ENCODE measurements at places on chromosomes 13 and 19.

GRCh38 chr19:14114854-14115253 lies 2.7 kb downstream of the PRKACA start:
- no peaks in the 10 kb centered on the region for H3K36me3 ChIP-seq
- no peak overlapping the region for H3K27ac ChIP-seq
- no peaks in the 10 kb centered on the region for H3K27me3 ChIP-seq
- H3K4me3 ChIP-seq, result no peak overlapping the region
- DNase-seq, result peak; percentile 83

DNA sequence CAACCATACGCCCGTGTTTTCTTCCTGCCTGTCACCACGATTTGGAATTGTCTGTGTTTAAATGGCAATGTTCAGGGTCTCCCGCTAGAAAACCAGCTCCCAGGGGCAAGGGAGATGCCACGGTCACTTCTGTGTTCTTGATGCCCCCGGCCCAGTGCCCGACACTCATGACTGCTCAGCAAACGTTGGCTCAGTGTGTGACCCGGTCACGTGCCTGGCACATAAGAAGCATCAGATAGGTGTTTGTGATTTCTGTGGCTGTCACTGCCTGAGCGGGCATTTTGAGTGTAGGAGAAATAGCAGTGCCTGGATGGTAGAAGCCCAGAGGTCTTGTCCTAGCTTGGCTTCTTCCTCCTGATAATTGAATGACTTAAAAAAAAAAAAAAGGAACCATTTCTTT lies 15.5 kb downstream of the HDGFL2 start:
- no peaks in the 10 kb centered on the region for H3K27me3 ChIP-seq
- DNase-seq, result no peak
- peaks cover 58% of the 10 kb centered on the region for H3K36me3 ChIP-seq
- no peak overlapping the region for H3K4me3 ChIP-seq
- no peaks in the 10 kb centered on the region for H3K4me1 ChIP-seq

- H3K27ac ChIP-seq, result no peak overlapping the region
- H3K4me1 ChIP-seq, result no peaks in the 10 kb centered on the region
- H3K27me3 ChIP-seq, result no peaks in the 10 kb centered on the region
- DNase-seq, result no peak
Measured at GRCh38 chr19:35109395-35110112, 6.1 kb upstream of the FXYD3 start.

DNA sequence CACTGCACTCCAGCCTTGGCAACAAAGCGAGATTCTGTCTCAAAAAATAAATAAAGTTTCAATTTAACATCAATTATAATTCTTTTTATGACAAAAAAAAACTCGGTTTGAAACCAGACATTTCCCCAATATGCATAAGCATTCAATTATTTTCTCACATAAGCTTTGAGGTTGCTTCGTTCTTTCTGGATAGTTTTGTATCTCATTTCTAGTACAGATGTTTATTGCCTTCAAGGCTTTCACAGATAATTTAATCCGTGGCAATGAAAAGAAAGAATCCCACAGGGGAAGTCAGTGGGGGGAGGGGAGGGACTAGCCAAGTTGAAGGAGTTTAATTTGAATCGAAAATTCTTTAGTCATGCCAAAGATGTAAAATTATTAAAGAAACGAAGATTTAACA lies 29.6 kb upstream of the TSC22D1 start:
- no peaks in the 10 kb centered on the region for H3K27me3 ChIP-seq
- H3K4me3 ChIP-seq, result no peak overlapping the region

DNA sequence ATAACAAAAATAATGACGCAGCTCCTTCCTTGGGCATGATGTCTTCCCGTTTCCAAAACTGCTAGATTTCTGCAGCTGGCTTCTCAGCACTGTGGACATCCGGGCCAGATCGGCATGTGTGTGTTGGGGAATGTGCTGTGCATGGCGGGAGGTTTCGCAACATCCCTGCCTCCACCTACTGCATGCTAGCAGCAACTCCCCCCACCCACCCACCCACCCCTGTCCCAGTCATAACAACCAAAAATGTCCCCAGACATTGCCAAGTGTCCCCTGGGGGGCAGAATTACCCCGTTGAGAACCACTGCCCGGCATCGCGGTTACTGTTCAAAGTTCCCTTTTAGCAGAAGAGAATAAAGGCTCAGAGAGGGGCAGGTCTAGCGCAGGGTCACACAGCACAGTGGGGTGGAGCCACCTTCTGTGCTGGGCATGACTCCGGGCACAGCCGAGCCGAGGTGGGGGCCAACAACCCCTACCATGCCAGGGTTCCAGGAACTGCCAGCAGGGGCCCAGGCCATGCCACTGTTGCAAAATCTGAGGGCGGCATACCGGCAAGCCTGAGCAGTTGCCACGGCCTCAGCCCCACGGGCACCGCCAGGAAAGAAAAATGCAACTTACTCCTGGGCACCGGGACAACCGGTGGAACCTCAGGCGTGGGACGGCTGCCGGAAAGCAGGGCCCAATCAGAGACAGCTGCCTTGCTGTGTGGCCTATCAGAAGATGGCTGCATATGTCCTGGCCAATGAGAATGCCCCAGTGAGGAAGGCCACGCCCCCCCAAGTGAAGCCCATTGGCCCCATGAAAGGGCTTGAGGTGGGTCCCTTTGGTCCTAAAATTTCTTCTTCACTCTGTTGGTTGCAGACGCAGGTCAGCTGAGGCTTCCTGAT lies 22.5 kb upstream of the NFIC start:
- no peak overlapping the region for H3K4me3 ChIP-seq
- no peak overlapping the region for H3K27ac ChIP-seq
- no peaks in the 10 kb centered on the region for H3K4me1 ChIP-seq
- H3K27me3 ChIP-seq, result peaks cover 5% of the 10 kb centered on the region
- no peaks in the 10 kb centered on the region for H3K36me3 ChIP-seq

DNA sequence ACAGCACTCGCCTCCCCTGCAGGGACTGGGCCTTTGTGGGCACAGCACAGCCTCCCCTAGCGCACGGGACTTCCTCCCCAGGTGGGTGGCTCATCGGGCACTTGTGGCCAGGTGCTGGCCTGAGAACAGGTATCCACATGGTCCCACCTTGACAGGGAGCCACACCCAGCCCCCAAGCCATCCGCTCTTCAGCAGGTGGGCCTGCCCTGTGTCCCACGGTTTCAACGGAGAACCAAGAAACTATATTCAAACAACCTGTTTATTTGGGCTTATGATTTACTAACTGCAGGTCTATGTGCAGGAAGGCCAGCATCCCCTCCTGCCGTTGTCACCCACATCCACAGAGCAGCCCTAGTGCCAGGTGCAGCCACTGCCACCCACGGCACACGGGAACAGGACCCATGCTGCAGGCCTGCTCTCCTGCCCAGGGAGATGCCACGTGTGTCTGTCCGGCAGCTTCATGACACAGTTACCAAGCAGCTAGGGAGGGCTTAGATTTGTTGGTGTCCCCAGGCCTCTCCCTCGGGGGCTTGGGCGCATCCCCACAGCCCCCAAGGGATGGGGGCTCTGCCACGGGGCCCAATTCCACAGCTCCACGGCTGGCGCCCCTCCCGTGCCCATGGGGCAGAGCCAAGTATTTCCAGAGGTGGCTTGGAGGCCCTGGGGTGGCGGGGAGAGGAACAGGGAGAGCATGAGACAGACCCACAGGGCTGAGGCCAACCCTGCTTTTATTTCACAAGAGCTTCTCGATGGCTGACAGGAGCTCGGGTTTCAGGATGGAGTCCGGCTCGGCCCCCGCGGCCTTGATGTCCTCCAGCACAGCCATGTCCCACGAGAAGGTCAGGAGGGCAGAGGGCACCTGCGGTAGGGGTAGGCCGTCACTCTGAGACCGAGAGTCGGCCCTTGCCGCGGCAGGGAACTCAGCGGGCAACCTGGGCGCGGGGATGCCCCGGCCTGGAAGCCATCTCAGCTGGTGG lies 12.5 kb downstream of the UBXN6 start:
- H3K4me1 ChIP-seq, result no peaks in the 10 kb centered on the region
- DNase-seq, result peak; percentile 65
- H3K36me3 ChIP-seq, result peaks cover 22% of the 10 kb centered on the region
- no peak overlapping the region for H3K27ac ChIP-seq

GRCh38 chr13:97004886-97005285 lies 10.6 kb upstream of the OXGR1 start:
- peaks cover 63% of the 10 kb centered on the region for H3K27me3 ChIP-seq
- H3K36me3 ChIP-seq, result no peaks in the 10 kb centered on the region
- H3K4me1 ChIP-seq, result no peaks in the 10 kb centered on the region
- no peak for DNase-seq

- no peaks in the 10 kb centered on the region for H3K36me3 ChIP-seq
- no peak for DNase-seq
- H3K27me3 ChIP-seq, result no peaks in the 10 kb centered on the region
- peaks cover 3% of the 10 kb centered on the region for H3K4me1 ChIP-seq
- H3K4me3 ChIP-seq, result no peak overlapping the region
Measured at GRCh38 chr13:80082396-80083080, 258.4 kb downstream of the SPRY2 start.

- no peaks in the 10 kb centered on the region for H3K36me3 ChIP-seq
Measured at GRCh38 chr13:95317039-95317989, 16.1 kb upstream of the ABCC4 start.

GRCh38 chr13:31444266-31444856 lies 244.6 kb downstream of the B3GLCT start:
- H3K27ac ChIP-seq, result no peak overlapping the region
- no peak overlapping the region for H3K4me3 ChIP-seq
- DNase-seq, result no peak
- H3K36me3 ChIP-seq, result no peaks in the 10 kb centered on the region
- no peaks in the 10 kb centered on the region for H3K27me3 ChIP-seq

GRCh38 chr13:53357582-53357981 lies 329.0 kb downstream of the OLFM4 start:
- peaks cover 58% of the 10 kb centered on the region for H3K27me3 ChIP-seq
- H3K4me3 ChIP-seq, result no peak overlapping the region
- DNase-seq, result no peak
- H3K36me3 ChIP-seq, result no peaks in the 10 kb centered on the region

DNA sequence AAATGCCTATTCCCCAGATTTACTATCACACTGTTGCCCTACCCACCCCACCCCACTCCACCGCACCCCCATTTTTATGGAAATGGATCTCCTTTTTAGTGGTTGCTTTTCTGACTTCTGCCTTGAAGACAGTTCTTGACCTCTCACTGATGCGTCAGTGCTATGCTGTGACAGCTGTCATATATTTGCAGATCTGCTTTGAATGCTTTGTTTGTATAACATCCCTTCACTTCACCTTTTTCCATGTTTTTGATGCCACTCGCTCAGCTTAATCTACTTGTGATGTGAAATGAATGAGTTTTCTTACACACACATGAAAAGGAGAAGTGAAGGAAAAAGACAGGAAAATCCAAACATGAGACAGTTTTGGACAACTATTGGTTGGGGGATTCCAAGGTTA lies 731.0 kb downstream of the SLITRK6 start:
- no peak overlapping the region for H3K4me3 ChIP-seq
- no peak for DNase-seq
- no peaks in the 10 kb centered on the region for H3K4me1 ChIP-seq
- no peaks in the 10 kb centered on the region for H3K27me3 ChIP-seq
- H3K27ac ChIP-seq, result no peak overlapping the region
- no peaks in the 10 kb centered on the region for H3K36me3 ChIP-seq

GRCh38 chr19:46256855-46257254 lies 27.3 kb downstream of the IGFL1 start:
- H3K27me3 ChIP-seq, result no peaks in the 10 kb centered on the region
- H3K4me3 ChIP-seq, result no peak overlapping the region
- H3K27ac ChIP-seq, result no peak overlapping the region
- no peaks in the 10 kb centered on the region for H3K4me1 ChIP-seq

DNA sequence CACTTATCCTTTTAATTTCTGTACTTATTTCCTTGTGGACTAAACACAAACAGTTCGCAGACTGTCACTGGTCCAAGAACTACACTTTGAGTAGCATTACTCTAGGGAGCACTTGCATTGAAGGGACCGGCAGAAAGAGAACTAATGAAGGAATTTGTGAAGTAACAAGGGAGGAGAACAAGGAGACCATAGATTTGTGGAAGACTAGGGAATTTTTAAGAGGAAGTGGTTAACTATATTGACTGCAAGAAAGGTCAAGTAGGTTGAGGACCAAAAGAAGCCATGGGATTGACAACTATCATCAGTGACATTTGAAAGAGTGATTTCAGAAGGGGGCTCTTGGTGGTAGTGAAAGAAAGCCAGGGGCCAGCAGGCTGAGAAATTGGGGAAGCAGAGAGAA lies 4.0 kb upstream of the RB1 start:
- no peak for DNase-seq
- H3K36me3 ChIP-seq, result no peaks in the 10 kb centered on the region
- H3K27me3 ChIP-seq, result no peaks in the 10 kb centered on the region
- no peak overlapping the region for H3K4me3 ChIP-seq
- H3K27ac ChIP-seq, result no peak overlapping the region
- H3K4me1 ChIP-seq, result no peaks in the 10 kb centered on the region

DNA sequence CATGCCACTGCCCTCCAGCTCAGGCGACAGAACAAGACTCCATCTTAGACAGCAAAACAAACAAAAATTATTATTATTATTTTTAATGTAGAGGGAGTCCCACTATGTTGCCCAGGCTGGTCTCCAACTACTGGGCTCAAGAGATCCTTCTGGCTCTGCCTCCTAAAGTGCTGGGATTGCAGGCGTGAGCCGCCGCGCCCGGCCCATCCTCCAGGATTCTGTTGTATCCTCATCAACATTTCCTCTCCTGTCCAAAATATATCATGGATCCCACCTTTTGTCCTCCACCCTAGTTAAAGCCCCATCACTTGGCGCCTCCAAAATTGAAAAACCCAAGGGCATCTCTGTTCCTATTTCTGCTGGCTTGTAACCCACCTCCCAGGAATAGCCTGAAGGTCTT lies 1.2 kb downstream of the ZNF784 start:
- H3K27ac ChIP-seq, result no peak overlapping the region
- H3K4me3 ChIP-seq, result no peak overlapping the region
- peaks cover 13% of the 10 kb centered on the region for H3K36me3 ChIP-seq
- DNase-seq, result no peak
- no peaks in the 10 kb centered on the region for H3K4me1 ChIP-seq
- no peaks in the 10 kb centered on the region for H3K27me3 ChIP-seq

DNA sequence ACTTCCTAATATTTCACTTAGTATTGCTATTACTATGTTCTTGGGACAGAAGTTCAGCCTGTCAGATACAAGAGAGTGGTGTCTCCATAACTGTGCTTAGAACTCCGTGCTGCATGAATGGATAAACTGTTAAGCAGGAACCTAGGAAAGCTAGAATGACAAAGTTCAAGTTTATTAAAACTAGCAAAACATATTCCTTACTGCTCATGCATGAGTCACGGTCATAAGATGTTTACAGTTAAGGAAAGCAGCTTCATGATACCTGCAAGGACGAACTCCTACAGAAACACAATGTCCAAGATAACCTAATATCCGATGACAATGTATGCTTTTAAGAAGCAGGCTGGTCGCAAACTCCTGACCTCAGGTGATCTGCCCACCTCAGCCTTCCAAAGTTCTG lies 6.0 kb upstream of the ZNF765 start:
- H3K4me3 ChIP-seq, result no peak overlapping the region
- no peak overlapping the region for H3K27ac ChIP-seq
- H3K27me3 ChIP-seq, result no peaks in the 10 kb centered on the region
- H3K4me1 ChIP-seq, result no peaks in the 10 kb centered on the region
- no peak for DNase-seq
- peaks cover 25% of the 10 kb centered on the region for H3K36me3 ChIP-seq

GRCh38 chr13:92513672-92514071 lies 712.9 kb upstream of the GPC6 start:
- no peak for DNase-seq
- no peaks in the 10 kb centered on the region for H3K36me3 ChIP-seq
- no peak overlapping the region for H3K4me3 ChIP-seq
- H3K27ac ChIP-seq, result no peak overlapping the region
- no peaks in the 10 kb centered on the region for H3K4me1 ChIP-seq
- no peaks in the 10 kb centered on the region for H3K27me3 ChIP-seq

GRCh38 chr19:35689836-35690235 lies 14.5 kb upstream of the ZBTB32 start:
- H3K36me3 ChIP-seq, result no peaks in the 10 kb centered on the region
- H3K4me3 ChIP-seq, result no peak overlapping the region
- no peaks in the 10 kb centered on the region for H3K27me3 ChIP-seq
- H3K27ac ChIP-seq, result no peak overlapping the region
- no peak for DNase-seq
- no peaks in the 10 kb centered on the region for H3K4me1 ChIP-seq
